Glomerular endothelial cell (primary cell): ENCODE measurements at places on chromosomes 4 and X. TPM values are rescaled to one million over a fixed set of nuclear protein-coding genes. Genes with fewer than 3 reads are reported as not detected.

DNA sequence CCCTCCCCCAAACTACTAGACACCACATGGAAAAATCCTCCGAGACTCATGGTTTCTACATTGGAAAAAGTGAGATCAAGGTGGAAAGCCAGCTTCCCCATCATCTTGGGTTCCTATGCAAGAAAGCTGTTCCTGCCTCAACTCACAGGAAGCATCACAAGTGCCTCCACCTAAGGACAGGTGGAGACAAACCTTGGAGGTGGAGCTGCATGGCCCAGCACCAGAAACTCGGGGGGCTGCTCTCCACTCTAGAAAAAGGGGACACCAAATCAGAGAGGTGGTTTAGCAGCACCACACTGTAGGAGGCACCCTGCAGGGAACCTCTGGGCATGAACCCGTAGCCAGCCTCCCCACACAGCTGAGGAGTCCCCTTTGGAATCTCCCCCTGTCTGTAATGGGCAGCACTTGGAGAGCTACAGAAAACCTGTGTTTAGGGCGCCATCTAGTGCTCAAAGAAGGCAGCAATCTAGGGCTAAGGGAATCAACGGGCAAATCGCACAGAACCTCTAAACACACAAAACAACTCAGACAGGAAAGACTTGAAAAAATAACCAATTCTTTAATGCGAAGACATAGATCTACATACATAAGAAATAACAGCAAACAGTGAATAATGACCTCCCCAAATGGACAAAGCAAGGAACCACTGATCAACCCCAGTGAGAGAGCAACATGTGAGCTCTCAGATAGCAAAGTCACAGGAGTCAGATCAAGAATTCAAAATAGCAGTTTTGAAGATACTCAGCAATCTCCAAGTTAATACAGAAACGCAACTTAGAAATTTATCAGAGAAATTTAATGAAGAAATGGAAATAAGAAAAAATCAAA, 37.0 kb upstream of the ZBTB33 start:
- peak; percentile 25 for DNase-seq

The HSPA4L gene
- 6.0 and 6.9 TPM in 2 replicates for total RNA-seq

The TCEAL5 gene
- not detected in 2 replicates for total RNA-seq

DNA sequence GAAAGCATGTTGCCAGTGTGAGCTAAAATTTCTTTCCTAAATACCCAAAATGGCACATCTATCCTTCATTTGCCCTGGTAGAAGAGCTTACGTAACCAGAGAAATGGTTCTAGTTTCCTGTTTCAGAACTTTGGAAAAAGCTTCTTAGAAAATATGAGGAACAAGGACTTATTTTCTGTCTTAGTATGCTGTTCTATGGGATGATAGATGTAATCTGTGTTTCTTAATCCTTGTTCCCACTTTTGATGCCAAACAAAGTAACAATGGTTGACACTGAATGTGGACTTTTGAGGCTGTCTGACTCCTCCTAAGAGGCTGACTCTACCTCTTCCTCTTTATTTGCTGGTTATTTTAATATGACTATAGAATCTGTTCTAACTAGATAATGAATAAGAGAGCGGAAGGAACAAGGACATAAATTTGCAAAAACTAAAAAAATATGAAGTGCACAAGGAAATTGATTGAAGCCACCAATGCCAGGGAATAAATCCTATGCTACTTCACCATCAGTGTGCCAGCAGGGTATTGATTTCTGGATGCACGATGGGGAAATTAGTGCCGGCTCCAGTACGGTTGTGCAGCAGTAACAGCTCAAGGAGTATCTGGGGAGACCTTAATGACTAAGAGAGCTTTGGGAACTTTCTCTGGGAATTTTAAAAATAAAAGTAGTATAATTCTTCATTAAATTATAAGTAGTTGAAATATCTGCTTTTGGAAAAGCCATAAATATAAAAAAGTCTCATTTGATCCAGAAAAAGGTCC, 39.4 kb upstream of the TET2 start:
- DNase-seq, result no peak

- peak; percentile 31 for DNase-seq
Observed at GRCh38 chr4:112031712-112032328, 113.4 kb upstream of the FAM241A start.

GRCh38 chrX:44291468-44292092, 51.9 kb downstream of the EFHC2 start:
- no peak for DNase-seq

The TEX11 gene
- total RNA-seq, result not detected in 2 replicates

GRCh38 chrX:30572678-30573077, 4.9 kb downstream of the TASL start:
- DNase-seq, result no peak

DNA sequence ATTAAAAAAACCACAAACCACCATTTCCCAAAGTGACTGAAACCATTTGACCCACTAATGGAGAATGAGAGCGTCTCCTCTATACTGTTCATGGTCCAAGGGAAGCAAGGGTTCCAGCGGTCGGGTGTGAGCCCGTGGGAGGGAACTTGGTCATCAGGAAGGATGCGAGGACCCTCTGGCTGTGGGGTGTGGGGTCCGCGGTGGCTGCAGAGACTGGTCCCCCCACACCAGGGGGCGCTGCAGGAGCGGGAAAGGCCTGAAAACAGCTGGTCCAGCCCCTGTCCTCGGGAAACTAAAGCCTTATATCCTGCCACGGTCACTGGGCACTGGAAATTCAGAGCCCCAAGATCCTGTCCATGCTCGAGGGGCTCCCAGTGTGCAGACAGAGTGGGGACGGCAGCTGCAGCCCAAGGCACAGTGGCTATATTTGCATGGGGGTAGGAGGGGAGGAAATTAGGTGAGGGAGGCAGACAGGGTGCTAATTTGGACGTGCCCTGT, 4.3 kb downstream of the BLOC1S4 start:
- DNase-seq, result no peak

DNA sequence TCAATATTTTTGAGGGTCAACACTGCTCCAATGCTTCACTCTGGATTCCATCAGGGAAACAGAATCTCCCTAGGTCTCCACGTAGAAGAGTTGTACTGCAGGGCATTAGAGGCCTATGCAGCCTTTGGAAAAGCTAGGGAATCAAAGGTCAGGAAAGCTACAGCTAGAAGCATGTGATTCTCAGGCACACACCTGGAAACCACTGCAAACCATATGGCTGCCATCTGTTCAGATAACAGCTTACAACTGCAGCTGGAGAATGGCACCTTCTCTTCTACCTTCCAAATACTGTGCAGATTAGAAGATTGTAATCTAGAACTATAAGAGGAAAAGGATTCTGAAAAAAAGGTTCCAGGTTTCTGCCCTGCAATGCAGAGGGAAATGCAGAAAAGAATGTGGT, 60.6 kb downstream of the BTC start:
- no peak for DNase-seq

DNA sequence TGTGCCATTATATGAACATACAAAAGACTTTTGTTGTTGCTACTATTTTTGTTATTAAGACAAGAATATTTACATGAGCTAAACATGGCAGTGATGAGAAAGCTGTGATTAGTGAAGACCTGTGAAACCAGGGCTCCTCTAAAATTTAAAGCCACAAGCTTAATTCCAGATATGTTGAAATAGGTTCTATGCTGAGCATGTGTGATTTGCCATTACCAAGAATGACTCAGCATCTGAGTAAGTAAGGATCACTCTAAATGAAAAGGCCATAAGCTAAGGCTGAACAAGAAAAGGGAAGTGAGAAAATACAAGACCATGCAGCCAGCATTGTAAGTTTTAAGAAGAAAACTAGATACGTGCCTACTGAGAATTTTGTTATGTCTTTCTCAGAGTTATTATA, 75.9 kb upstream of the CAMK2D start:
- DNase-seq, result no peak

DNA sequence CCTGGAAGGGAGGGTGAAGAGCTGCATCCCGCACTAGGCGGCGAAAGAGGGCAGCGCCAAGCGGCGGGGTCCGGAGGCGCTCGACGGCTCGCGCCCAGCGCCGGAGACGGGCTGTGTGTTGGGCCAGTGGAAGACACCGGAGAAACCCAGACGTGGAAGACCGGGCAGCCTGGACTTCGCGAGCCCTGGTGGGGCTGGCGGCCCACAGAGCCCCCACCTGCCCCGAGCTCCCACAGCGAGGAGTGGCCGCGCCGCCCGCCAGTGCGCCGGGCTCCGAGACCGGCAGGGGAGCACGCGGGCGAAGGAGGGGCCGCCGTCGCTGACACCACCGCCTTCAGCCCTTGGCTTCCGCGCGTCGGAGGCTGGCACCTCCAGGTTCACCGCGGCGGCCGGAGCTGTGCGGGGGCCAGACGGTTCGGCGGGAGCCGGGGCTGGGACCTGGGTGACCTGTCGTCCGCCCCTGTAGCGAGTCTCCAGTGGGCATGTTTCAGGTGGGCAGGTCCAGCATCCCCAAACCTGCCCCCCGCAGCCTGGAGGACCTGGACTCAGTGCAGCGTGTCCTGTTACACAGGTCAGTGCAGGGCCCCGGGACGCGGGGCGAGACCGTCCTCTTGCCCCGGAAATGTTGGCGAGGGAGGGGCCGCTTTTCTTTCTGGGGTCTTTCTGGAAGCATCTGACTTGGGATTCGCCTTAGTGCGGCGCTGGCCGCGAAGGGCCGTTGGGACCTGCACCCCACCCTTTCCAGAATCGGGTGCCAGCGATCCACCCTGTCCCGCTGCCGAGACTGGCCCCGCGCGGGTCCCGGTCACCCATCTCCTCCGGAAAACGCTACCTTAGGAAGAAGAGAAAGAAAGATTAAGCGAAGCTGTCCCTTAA, 9.6 kb upstream of the INTU start:
- no peak for DNase-seq

GRCh38 chr4:113317523-113317922, 268.1 kb downstream of the ANK2 start:
- no peak for DNase-seq

- no peak for DNase-seq
Observed at GRCh38 chr4:123163501-123163900, 233.1 kb upstream of the SPRY1 start.
